Activated effector memory CD4-positive, alpha-beta T cell treated with anti-CD3 and anti-CD28 coated beads, Interleukin-2, amount 50 U/mL, for 16 hours (primary cell): ENCODE measurements at places on chromosomes 3 and 15.

- peak; percentile 39 for DNase-seq
Observed at GRCh38 chr15:101064795-101065569, 145.8 kb downstream of the LRRK1 start.

DNA sequence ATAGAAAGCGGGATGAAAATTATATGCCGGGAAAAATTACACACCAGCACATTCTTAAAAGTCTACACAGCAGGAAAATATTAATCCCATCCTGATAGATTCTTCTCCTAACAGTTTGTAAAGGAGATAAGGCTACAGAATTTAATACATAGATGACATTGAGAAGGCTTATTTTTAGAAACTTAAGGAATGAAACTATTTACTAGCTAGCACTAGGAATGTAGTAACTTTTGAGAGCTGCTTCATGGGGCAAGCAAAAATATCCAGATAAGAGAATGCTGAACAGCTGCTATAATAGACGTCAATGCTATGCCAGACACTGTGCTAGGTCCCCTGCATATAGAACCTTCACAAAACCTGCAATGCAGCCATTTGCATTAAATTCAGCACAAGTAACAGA is 912.7 kb upstream of the NR2F2 start:
- DNase-seq, result no peak

DNA sequence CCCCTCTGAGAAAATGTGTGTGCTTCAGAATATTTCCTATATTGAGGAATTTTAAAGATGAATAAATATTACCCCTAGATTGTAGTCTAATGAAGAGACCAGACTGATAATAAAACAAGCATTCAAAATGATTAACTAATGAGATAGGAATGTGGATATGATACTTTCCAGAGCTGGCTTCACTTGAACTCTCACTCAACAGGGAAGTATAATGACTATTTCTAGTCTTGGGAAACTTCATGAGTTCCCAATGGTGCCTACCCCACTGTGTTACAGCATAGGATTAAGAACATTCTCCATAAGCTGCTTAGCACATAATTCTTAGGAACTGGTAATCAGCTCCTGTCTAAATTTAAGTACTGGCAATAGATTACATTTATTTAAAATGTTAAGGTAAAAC is 261.5 kb upstream of the ZNF385D start:
- no peak for DNase-seq

GRCh38 chr3:15310491-15311370 is 21.7 kb downstream of the SH3BP5 start:
- DNase-seq, result peak; percentile 83

DNA sequence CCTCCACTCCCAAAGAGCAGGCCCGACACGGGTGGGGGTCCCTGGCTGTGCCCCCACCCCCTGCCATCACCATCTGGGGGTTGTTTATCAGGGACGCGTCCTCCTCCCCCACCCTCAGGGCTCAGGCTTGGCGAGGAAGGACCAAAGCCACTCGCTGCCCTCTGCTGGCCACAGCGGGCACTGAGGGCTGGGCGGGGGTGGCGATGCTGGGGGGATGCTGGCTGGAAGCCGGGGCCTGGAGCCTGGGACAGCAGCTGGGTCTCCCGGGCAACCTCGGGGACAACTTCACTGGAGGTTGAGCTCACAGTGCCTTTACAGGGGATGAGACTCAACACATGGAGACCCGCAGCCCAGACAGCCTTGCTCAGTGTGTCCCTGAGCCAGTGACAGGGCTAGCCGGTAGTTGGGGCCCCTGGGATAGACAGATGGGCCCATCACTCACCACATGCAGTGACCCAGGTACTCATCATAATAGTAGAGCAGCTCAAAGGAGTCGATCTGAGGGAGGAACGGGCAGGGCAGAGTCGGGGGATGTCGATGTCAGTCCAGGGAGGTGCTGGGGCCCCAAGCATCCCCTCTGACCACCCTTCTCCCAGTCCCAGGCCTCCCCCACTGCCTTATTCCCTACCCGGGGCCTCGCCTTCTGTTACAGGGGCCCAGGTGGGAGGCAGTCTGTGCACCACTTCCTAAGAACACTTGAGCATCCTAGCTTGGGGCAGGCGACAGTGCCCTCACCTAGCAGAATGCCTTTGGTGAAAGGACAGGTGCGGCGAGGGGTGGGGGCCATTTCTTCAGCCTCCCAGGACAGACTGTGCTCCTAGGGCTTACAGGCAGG is 5.9 kb upstream of the CALML4 start:
- DNase-seq, result peak; percentile 81

DNA sequence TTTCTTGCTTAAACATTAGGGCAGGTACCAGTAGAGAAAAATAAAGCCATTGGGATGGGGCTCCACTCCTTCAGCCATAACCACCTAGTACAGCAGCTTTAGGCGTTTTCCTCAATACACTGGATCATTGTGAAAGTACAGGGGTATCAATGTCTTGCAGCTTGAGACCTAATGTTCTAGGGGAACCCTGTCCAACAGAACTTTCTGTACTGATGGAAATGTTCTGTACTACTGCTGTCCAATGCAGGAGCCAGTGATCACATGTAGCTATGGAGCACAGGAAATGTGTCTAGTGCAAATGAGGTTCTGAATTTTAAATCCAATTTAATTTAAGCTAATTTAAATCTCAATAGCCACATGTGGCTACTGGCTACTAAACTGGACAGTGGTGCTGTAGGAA is 93.9 kb downstream of the NEDD4 start:
- DNase-seq, result no peak

GRCh38 chr3:25143356-25144025 is 284.6 kb upstream of the RARB start:
- DNase-seq, result no peak

DNA sequence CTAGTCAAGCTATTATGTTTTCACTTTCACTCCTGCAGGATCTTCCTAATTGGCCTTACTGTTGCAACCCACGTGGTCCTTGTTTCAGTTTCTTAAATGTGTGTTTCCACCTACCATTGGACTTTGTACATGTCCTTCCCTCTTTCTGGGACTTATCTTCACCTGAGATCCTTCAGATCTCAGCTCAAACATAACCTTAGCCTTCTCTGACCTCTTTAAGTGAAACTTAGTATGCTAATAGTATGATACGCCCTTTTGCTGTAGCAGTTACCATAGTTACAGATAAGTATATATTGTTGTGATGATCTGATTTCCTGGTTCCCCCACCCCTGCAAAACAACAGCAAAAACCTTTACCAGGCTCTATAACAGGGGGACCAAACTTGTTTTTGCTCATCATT is 35.2 kb downstream of the U2SURP start:
- no peak for DNase-seq

DNA sequence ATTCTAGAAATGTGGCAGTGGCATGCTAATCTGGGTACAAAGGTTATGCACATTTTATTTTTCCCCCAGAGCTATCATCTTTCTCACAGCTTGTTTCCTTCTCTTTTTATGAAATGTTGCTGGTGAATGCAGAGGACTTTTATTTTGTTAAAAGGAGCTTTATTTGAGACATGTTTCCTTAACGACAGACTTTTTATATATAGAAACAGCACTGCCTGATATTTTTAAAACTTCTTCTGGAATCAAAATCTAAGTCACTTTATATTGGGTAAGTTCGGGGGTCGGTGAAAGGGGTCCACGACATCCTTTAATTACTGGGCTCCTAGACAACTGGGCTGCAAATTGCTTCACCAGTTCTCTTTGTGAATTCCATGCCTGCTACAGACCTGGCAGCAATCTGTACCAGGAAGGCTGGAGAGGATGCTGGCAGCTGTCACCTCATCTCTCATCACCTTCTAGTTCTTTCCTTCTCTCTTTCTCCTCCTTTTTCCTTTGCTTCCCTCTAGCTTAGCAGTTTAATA is 464.7 kb downstream of the PDCD6IP start:
- no peak for DNase-seq

- DNase-seq, result no peak
Observed at GRCh38 chr3:34920806-34921205, 718.5 kb upstream of the ARPP21 start.

- DNase-seq, result no peak
Observed at GRCh38 chr3:172914854-172915253, 164.3 kb downstream of the ECT2 start.

DNA sequence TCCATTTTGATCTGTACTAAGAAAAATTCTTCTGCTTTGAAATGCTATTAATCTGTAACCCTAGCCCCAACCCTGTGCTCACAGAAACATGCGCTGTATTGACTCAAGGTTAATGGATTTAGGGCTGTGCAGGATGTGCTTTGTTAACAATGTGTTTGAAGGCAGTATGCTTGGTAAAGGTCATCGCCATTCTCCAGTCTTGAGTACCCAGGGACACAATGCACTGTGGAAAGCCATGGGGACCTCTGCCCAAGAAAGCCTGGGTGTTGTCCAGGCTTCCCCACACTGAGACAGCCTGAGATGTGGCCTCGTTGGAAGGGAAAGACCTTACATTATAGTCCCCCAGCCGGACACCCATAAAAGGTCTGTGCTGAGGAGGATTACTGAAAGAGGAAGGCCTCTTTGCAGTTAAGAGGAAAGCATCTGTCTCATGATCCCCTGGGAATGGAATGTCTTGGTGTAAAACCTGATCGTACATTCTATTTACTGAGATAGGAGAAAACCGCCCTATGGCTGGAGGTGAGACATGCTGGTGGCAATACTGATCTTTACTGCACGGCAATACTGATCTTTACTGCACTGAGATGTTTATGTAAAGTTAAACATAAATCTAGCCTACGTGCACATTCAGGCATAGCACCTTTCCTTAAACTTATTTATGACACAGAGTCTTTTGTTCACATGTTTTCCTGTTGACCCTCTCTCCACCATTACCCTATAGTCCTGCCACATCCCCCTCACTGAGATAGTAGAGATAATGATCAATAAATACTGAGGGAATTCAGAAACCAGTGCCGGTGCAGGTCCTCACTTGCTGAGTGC is 6.3 kb downstream of the PIGZ start:
- no peak for DNase-seq

GRCh38 chr15:71252044-71252739 is 136.9 kb downstream of the THSD4 start:
- no peak for DNase-seq

DNA sequence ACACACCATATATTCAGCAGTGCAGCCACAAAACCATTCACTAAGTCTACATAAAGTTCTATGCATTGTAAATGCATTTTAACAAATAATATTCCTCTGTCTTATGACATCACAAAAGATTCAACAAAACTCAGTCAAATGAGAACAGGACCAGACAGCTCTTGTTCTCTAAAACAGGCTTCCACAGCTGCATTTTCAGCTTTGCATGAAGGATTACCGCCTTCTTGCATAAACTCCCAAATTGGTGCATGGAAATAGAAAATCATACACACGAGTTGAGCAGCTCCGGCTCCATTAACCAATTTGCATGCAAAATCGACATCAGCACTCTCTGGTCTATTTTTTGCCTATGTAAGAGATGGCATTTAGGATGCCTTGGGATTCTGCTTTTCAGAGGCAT is 66.4 kb downstream of the RFTN1 start:
- DNase-seq, result no peak

DNA sequence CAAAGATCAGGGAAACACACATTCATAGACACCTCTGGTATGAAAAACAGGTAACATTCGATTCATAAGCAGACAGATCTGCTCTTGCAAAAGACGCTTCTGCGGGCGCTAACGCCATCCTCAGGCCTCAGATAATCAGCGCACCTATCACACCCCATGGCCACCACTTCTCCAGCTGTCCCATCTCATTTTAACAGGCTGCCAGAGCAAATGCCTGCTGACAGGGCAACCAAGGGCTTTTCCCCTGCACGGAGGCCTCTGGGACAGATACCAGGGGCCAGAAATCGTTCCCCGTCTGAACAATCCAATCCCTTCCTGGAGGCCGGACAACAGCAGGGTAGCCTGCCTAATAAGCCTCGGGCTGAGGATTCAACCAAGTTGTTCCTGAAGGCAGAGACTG is 15.2 kb downstream of the ABCC5 start:
- no peak for DNase-seq

GRCh38 chr3:178342111-178342510 is 194.1 kb upstream of the KCNMB2 start:
- no peak for DNase-seq

GRCh38 chr3:38507120-38507519 is 11.0 kb downstream of the EXOG start:
- DNase-seq, result no peak

GRCh38 chr3:44359146-44359751 is 20.7 kb downstream of the TCAIM start:
- DNase-seq, result no peak

- peak; percentile 88 for DNase-seq
Observed at GRCh38 chr3:50573566-50574443, 4.5 kb downstream of the HEMK1 start.

- no peak for DNase-seq
Observed at GRCh38 chr15:41020829-41021228, 67.6 kb downstream of the CHAC1 start.

GRCh38 chr3:4505688-4506558 is 12.8 kb downstream of the ITPR1 start:
- DNase-seq, result no peak

- no peak for DNase-seq
Observed at GRCh38 chr3:191356631-191357439, 26.5 kb upstream of the UTS2B start.

GRCh38 chr3:130850044-130850797 is 43.7 kb upstream of the ATP2C1 start:
- peak; percentile 77 for DNase-seq

GRCh38 chr3:159856590-159857104 is 132.0 kb upstream of the IL12A start:
- no peak for DNase-seq

GRCh38 chr3:86800116-86800515 is 190.8 kb downstream of the VGLL3 start:
- no peak for DNase-seq

DNA sequence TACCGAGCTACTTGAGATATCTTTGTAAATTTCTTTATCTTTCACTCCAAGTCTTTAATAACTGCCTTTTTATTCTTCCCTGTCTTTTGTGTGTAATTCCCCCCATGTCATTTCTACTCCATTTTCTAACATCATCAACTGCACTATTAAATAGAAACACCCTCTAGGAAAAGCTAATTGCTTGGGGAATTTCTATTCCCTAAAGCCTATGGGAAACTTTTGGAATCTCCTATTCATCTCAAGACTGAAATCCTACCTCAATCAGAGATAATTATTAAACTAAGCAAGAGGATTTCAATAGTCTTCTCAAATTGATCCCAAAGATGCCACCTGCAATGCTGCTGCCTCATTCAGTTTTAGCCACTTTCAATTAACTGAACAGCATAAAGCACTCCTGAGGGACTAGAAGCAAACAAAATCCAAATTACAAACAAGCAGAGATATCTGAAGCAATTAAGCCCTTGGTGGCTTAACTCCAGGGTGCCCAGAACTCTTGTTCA is 598.7 kb downstream of the IGSF11 start:
- DNase-seq, result no peak

- no peak for DNase-seq
Observed at GRCh38 chr3:154656486-154656885, 226.5 kb upstream of the GPR149 start.

GRCh38 chr3:16370872-16371740 is 106.1 kb downstream of the OXNAD1 start:
- DNase-seq, result peak; percentile 74

GRCh38 chr3:12343047-12343501 is 54.2 kb downstream of the PPARG start:
- no peak for DNase-seq

- no peak for DNase-seq
Observed at GRCh38 chr15:64690008-64690407, 85.4 kb downstream of the RBPMS2 start.

GRCh38 chr15:70701171-70701570 is 62.2 kb downstream of the UACA start:
- no peak for DNase-seq

GRCh38 chr15:87599616-87600015 is 656.9 kb downstream of the NTRK3 start:
- DNase-seq, result no peak
